ENCODE measurements at places on chromosomes 5 and 9.

DNA sequence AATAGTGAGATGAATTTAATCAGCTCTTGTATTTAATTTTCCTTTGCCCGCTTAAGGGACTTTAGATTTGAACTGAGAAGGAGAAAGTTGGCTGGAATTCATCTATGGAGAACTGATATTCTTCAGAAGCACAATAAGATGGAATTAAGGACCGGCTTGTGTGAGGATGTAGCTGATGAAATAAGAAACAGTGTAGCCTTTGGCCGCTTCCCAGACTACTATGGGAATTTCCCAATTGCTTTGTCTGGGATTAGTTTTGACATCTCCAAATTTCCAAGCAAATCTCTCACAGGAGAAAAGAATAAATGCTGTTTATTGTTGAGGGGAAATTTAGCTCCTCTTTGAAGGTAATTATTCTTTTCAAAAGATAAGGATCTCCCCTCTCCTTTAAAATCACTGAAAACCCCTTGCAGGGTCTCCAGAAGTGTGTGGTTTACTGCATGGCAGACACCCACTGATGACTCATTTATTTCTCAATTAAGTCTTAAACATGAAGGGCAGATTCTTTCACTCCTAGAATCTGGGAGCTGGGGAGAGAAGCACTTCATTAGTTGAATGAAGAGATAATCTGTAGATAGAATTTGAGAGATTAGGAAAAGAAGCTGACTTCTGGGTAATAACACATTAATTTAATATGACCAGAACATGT is 606.5 kb upstream of the ADAMTS16 start:
- DNase-seq, result no peak

GRCh38 chr5:134439210-134439654 is 27.6 kb upstream of the CDKN2AIPNL start:
- DNase-seq, result no peak

GRCh38 chr5:157594675-157595459 is 19.3 kb upstream of the ADAM19 start:
- no peak for DNase-seq

DNA sequence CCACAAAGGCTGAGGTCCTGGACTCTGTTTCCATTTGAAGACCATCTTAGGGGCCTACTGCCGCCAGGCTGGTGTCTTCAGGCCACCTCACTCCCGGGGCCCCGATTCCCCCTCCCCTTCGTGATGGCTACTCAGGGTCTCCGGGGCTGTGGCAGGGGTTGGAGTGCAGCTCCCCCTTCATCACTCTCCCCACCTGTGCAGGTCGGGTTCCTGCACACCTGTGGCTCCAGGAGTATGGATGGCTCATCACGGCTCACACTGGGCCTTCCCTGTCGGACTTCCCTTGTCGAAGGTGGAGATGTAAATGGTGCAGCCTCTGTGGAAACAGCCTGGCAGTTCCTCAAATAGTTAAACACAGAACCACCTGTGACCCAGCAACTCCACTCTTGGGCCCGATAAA is 11.9 kb downstream of the LCN9 start:
- DNase-seq, result no peak

- DNase-seq, result no peak
These were observed 2.2 kb upstream of the GZMK start for GRCh38 chr5:55021821-55022220.
